ENCODE measurements at places on chromosomes 4 and X. TPM values are rescaled to one million over a fixed set of nuclear protein-coding genes. Genes with fewer than 3 reads are reported as not detected.
A peak's percentile ranks its signal among the peaks of the same experiment; 100 is the strongest.

GRCh38 chr4:122884499-122884898 is 37.9 kb downstream of the NUDT6 start:
- H3K27ac ChIP-seq = peak overlapping the region; percentile 65
- peaks cover 70% of the 10 kb centered on the region for H3K4me1 ChIP-seq
- peaks cover 72% of the 10 kb centered on the region for H3K36me3 ChIP-seq
- no peak for DNase-seq
- peak overlapping the region; percentile 6 for H3K4me3 ChIP-seq

DNA sequence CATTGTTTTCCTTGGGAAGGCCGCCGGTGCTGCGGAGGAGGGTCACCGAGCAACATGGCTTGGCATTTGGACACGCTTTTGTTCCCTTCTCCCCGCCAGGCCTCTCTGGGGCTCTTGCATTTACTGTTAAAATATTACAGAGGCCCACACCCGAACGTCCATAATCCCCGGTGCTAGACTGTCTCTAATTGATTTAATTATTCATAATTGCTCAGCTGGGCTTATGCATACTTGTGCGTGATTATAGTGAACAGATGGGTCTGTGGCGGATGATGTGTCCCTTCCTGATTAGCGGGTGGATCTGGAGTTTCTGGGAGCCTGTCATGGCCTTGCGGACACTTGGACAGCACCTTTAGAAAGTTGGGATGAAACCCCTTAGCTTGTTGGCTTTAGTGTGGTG is 100.2 kb upstream of the MSX1 start:
- H3K27ac ChIP-seq = no peak overlapping the region
- H3K27me3 ChIP-seq = peaks cover 25% of the 10 kb centered on the region
- no peak for DNase-seq

BEX1 gene
- not detected for total RNA-seq

MAGEB1 gene
- total RNA-seq = not detected

MFAP3L gene
- total RNA-seq = 1.8 TPM
